ENCODE measurements at places on chromosomes 7 and 10.

- no peak for DNase-seq
These were observed 19.8 kb downstream of the KBTBD2 start for GRCh38 chr7:32871624-32872371.

GRCh38 chr7:32047075-32047474 lies 23.1 kb downstream of the PDE1C start:
- DNase-seq, result no peak

DNA sequence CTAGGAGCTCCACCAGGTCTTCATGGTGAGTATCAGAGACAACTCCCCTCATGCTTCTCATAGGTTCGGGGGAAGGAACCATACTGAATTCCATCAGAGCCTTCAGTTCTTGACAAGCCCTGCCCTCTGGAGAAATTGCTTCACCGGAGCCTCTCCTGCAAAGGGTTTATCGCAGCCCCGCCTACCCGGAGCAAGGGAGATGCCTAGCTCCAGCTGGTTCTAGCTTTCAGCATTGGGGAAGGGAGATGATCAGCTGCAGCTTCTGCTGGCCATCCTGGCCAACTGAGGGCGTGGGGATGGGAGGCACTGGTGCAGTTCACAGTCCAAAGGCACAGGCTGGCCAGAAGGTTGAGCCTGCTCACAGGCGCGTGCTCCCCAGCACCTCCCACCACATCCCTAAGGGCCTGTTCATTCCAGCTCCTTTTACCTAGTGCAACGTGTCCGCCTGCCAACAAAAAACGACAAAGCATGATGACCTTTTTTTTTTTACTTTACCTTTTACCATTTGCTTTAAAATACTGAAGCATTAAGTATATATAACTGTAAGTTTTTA lies 31.2 kb downstream of the LANCL2 start:
- no peak for DNase-seq

DNA sequence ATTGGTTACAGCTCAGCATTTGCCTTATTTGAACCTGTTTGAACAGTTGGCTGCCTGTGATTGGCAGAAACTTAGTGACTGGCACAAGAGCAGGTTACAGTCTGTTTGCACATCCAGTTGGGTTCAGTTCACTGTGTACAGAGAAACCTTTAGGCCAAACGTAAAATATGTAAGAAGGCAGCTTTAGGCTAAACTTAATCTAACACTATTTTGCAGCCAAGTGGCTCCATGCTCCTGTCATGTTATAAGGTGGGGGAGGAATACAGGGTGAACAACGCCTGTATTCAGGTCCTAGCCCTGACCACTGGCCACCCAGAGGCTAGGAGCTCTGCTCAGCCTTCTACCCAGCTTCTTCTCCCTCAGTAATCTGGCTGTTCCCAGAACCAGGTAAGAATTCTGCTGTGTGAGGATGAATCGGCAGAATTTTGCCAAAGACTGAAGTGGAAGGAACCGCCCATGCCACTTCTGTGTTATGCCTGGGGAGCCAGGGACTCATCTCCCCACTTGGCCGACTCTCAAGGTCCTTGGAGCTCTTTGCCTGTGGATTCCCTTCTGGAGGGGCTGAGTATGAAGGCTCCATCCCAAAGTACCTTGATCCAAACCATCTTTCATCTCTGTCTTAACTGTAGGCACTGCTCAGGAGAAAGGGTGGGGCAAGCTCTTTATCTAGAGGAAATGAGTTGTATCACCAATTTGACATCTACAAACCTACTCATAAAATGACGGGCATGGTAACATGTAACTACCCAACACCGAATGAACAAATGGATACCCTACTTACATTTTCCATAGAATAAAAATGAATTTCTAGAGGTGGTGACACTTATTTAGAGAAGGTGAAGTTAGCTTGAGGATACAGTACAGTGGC lies 164.4 kb upstream of the NAMPT start:
- DNase-seq, result no peak

DNA sequence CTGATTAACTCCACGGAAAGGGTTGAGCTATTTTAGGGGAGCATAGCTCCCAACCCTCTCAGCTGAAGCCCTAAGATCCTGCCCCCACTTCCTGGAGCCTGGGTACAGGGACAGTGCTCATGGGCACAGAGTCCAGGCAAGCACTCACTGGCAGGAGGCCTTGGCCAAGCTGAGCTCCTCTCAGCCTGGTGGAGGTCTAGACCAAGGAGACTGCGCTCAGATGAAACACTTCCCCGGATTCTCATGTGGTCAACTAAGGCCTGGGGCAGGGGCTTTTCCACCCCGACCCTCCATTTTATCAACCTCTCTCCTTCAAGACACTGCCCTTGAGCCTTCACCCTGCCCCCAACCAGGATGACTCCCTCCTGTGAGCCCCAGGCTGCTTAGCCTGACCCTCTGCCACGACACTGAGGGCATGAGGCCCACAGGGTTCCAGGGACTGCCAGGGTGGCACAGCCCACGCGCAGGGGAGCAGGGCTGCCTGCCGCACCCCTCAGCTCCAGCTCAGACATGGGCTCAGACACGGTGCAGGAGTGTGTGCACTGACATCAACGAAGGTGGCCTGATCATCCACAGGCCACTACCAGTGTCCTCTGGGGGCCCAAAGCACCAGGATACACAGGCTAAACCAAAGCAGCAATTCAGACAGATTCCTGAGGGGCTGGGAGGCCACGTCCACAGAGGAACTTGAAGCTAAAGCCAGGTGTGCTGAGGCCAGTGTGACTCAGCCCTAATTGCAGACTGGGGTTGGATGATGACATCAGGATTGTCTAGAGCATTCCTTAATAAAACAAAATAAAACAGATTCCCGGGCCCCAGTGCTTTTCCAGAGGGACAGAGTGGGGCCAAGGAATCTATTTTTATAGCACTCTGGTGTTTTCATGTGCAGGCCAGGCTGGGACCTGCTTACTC lies 18.8 kb downstream of the CHAT start:
- no peak for DNase-seq

GRCh38 chr7:149751043-149751775 lies 22.2 kb downstream of the ZNF467 start:
- DNase-seq, result no peak

DNA sequence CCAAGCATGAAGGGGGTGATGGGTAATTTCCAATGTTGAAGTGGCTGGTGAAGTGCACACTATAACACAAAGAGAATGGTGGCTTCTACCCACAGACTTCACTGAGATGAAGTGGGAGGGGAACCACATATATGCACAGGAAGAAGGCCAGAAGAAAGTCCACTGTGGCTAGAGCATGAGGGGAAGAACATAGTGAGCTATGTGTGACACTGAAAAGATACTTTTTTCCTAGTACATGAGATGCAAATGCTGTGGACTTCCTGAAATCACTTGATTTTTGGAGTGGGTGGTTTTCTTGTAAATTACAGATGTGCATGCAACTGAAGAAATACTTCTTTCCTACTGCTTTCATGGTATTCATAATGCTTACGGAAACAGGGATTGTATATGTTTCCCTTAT lies 115.6 kb upstream of the PHYHIPL start:
- no peak for DNase-seq

DNA sequence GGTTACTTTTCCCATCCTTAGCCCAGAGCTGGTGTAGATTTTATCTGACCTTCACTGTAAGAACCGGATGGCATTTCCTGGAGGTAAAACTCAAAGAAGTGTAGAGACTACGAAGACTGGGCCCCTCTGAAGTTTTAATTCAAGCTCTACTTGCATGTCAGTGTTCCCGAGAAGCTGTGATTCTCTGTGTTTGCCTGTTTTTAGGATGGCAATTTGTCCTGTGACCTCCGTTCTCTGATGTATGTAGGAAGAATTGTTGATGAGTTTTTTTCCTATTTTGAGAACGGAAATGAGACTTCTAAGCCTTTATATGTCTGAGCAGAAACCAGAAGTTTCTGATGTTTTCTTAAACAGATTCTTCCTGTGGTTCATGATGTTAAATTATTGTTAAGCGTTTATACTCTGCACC lies 94.1 kb downstream of the CDCA7L start:
- DNase-seq, result no peak

DNA sequence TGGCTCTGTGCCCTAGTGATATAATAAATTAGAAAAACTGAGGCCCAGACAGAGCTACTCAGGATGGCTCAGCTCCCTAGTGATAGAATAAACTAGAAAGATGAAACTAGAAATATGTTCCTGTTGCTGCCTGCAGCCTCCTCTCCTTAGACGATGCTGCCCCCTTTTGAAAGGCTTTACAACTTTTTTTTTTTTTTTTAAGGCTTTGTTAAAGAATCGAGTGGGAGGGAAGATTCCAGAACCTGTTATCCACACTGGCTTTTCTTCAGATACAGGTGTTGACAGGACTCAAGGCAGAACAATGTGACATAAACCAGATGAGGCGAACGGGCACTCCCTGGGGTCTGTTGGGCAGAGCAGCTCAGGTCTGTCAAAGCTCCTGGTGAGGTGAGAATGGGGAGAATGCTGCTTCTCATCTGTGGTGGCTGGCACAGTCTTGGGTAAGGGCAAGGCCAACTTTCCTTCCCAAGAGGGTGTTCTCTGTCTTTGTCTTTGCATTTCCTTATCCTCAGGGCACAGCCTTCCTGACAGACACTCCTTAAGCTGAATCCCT lies 175.1 kb downstream of the COBL start:
- peak; percentile 28 for DNase-seq

GRCh38 chr7:24963218-24963617 lies 16.8 kb downstream of the OSBPL3 start:
- DNase-seq, result no peak

GRCh38 chr7:116311816-116312471 lies 101.6 kb downstream of the TES start:
- no peak for DNase-seq

DNA sequence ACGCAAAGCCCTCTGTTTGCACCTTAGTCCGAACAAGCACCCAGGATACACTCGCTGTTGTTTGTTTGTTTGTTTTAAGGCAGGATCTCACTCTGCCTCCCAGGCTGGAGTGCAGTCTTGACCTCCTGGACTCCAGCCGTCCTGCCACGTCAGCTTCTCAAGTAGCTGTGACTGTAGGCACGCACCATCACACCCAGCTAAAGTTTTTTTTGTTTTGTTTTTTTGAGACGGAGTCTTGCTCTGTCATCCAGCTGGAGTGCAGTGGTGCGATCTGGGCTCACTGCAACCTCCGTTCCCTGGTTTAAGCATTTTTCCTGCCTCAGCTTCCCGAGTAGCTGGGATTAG lies 76.8 kb downstream of the CTBP2 start:
- DNase-seq, result no peak

DNA sequence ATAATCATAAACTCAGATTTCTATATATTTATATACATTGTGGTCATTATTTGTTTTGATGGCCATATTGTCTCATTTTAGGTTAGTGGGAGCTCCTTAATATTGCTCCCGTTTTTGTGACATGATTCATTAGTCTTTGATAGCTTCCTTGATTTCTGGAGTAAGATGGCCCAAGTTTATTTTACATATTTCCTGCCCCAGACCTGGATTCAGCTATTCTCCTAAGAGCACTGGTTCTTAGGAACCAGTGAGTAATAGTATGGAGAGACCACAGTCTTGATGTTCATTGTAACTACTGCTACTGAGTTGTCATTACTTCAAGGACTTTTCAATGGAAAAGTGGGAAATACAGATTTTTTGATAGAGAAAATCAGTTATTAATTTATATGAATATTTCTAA lies 6.0 kb downstream of the TFPI2 start:
- DNase-seq, result no peak

DNA sequence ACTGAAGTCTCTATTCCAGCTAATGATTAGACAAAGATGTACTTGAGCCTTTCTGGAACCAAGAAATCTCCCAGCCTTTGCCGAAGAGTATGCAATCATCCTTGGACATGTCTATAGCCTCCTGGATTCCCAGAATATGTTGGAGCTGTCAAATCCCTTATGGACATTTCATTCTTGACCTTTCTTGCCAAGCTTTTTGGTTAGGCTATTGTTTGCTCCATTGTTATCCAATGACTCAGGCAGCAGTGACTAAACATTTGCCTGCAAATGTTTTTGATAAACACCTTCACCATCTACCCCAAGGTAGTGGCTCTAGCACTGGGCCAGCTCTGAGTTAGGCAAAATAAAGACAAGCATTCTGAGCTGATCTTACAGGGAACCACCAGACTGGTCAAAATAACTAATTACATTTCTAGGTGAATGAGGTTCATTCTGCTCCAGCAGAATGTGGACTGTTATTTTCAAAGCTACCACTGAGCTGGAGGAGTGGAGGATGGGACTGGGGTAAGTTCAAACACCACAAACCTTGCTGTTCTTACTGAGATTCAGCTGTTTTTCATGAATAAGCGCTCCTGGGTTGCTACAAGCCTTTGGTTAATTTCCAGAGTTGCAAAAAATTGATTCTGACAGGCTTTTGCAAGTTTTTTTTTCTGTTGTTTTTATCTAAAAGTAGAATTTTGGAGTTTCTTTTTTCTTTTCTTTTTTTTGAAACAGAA lies 81.0 kb downstream of the TMEM270 start:
- DNase-seq, result no peak

DNA sequence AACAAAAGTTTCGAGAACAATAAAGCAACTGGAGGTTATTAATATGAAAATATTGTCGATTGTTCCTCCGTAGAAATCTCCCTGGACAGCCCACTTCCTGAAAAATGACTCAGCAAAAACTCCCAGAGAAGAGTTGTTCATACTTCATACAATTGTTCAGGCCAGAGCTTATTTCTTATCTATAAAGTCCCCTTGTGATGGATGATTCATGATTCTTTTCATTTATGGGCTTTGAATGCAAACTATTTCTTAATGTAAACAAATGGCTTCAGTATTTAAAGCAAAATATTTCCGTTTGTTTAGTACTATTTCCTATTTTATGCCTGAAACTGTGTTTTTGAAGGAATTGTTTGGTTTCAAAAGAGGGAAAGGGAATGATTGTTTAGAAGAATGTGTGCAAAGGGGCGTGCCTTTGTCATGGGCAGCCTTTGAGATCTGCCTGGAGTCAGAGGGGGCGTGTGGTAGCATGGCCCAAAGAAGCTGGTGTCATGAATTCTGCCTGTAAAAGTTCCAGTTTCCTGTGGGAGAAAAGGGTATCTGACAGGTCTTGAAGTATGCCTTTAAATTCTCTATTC lies 26.2 kb upstream of the EXOC6 start:
- no peak for DNase-seq

DNA sequence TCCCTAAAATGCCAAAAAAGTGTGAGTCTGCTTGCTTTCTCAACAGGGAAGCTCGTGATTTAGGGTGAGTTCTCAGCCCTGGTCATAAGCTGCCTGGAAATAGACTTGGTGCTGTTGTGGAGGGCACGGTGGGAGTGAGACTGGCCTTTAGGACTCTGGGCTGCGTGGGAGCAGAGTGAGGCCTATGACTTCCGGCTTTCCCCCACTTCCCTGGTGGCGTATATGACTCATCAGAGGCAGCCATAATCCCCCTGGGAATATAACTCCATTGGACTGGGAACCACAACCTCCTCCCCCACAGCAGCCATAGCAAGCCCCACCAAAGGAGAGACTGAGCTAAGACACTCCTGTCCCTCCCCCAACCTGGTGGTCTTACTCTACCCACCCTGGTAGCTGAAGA lies 95.0 kb downstream of the PON1 start:
- no peak for DNase-seq

GRCh38 chr7:30168835-30169573 lies 34.2 kb downstream of the MTURN start:
- no peak for DNase-seq

DNA sequence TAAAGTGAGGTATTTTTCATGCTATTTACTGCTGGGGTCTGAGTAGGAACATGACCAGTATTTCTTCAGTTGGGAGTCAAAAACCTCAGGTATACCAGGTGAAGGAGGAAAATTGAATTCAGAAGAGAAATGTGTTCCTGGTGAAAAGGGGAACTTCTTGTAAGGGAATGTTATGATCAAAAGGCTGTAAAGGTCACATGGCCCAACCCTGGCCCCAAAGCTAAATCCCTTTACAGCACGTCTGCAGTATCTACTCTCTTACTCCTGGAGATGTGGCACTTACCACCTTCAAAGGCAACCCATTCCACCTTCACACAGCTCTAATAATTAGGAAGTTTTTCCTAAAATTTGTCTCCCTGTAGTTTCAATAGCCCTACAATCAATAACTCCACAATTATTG lies 15.2 kb downstream of the PIK3AP1 start:
- DNase-seq, result no peak
